ENCODE measurements at places on chromosomes 6 and 20.

GRCh38 chr20:7231303-7231702 lies 463.8 kb downstream of the BMP2 start:
- DNase-seq, result no peak

- DNase-seq, result no peak
Measured at GRCh38 chr20:34579191-34579978, 20.9 kb downstream of the MAP1LC3A start.

- DNase-seq, result no peak
Measured at GRCh38 chr6:37840143-37840939, 20.8 kb downstream of the ZFAND3 start.

GRCh38 chr20:38353316-38353715 lies 7.0 kb downstream of the LBP start:
- no peak for DNase-seq

GRCh38 chr6:81455641-81456040 lies 296.8 kb downstream of the TENT5A start:
- no peak for DNase-seq

GRCh38 chr6:39363280-39363679 lies 40.8 kb upstream of the KCNK16 start:
- no peak for DNase-seq

GRCh38 chr6:144595266-144595665 lies 310.1 kb downstream of the UTRN start:
- DNase-seq, result no peak

- no peak for DNase-seq
Measured at GRCh38 chr20:40673442-40673841, 15.6 kb downstream of the MAFB start.

DNA sequence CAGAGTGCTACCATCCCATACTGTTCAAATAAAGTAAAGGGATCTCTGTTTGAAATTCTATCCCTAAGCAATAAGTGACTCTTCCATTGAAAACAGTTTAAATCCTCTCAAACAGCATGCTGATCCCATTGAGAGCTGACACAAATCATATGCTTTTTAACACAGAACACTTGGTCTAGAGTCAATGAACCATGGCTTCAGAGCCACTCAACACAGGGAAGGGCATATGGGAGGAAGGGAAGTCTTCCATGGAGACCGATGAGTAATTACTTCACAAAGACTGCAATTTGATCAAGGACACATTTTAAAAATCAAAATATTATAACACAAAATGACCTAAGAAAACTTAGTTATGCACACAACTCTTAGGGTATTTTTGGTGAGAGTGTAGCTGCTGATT lies 1073.0 kb upstream of the MAP3K7 start:
- DNase-seq, result no peak

DNA sequence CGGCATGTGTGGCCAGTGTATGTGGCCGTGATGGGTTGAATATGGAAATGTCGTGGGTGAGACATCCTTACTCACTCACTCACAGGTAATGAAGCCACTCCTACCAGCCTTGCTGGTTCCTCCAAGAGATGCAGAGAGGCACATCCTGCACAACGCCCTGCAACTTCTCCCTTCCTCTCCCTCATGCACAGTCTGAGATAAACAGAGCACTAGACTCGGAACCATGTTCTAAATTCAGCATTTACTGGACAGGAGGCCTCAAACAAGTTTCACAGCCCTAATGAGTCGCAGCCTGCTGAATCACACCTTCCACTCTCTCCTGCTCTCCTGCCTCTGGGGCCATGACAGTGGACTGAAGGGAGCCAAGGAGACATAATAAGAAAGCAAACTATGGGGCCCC lies 91.2 kb downstream of the ISM1 start:
- no peak for DNase-seq

- DNase-seq, result no peak
Measured at GRCh38 chr20:3629893-3630292, 33.3 kb downstream of the GFRA4 start.

DNA sequence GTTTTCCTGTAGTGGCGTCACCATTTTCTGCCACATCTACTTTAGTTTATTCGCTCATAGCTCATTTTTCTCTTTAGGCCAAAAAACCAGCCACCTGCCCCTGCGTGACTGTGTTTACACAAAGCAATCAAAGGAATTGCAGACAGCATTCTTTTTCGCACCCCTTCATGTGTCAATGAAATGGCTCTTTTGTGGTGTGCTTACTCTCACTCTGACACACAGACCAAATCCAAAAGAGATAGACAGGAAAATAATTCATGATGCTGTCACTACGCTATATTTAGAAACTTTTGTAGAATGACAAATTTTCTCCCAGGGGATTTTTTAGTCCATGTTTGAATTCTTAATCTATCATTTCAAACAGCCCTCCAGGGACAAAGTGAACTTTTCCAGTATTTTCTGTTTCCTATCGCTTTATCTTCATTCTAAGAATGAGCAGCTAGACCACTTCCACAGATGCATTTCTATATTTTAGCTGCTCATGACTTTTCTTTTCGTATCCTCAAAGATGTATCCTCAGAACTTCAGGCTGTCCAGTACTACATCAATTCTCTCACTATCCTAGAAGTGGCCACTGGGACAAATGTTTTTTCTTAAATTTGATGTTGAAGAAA lies 37.9 kb upstream of the KHDRBS2 start:
- DNase-seq, result no peak

- no peak for DNase-seq
Measured at GRCh38 chr6:111565326-111566221, 40.1 kb downstream of the TRAF3IP2 start.

DNA sequence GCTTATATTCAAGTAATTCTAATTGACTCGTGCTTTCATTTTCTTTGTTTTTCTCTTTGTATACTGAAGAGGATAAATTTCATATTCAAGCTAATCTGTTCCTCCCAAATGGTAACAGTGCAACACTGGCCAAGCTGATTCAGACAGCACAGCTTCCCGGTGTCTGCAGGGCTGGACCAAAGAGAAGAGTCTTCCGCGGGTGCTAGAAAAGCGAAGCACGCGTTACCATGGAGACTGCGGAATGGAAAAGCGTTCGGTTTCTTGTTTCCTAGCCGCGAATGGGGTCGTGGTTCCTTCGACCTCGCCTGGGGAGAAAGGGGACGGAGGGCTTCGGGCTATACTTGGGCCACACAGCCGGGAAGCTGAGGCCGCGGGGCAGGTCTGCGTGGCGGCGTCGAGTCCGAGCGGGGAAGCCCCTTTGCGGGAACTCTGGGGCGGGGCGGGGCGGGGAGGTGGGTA lies 6.2 kb upstream of the ZNF311 start:
- no peak for DNase-seq

DNA sequence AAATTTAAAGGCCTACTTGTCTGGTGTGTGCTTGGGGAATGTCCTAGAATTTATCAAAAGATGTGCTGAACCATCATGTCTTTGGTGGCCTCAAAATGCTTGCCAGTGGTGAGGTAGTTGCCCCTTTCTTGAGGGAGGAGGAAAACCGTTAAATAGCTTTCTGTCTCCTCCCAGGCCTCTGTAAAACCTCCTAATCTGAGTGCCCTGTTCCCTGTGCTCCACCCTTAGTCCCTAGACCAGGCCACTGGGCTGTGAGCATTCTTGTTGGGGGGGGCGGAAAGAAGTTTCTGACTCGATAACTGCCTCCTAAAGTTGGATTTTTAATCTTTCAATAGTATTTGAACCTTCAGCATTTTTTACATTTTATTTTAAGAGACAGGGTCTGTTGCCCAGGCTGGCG lies 23.1 kb downstream of the JARID2 start:
- no peak for DNase-seq
